ENCODE measurements at places on chromosomes 3 and 15. TPM values are rescaled to one million over a fixed set of nuclear protein-coding genes. Genes with fewer than 3 reads are reported as not detected.
A peak's percentile ranks its signal among the peaks of the same experiment; 100 is the strongest.

The ZNF80 gene
- not detected for total RNA-seq

The CLDN18 gene
- 0.12 TPM for total RNA-seq

The MYL3 gene
- 208 TPM for total RNA-seq

DNA sequence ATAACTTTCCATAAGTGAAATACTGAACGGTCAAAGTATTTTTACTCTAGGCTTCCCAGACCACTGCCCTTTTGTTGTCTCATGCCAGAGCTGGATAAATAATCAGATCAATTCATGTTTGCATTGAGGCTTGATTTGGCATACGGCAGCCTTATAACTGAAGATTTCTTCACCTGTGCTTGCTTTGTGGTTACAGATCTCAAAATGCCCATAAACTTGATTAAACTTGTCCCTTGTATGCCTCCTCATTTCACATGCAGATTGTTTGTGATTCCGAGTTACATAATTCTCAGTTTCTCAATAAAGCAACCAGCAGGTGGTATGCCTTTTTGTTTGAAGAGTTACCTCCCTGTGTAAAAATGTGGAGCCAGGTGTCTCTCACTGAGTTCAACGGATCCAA is 211.4 kb upstream of the LRIG1 start:
- H3K4me3 ChIP-seq: no peak overlapping the region
- no peaks in the 10 kb centered on the region for H3K27me3 ChIP-seq
- no peaks in the 10 kb centered on the region for H3K36me3 ChIP-seq
- no peak for DNase-seq
- no peak overlapping the region for H3K27ac ChIP-seq

DNA sequence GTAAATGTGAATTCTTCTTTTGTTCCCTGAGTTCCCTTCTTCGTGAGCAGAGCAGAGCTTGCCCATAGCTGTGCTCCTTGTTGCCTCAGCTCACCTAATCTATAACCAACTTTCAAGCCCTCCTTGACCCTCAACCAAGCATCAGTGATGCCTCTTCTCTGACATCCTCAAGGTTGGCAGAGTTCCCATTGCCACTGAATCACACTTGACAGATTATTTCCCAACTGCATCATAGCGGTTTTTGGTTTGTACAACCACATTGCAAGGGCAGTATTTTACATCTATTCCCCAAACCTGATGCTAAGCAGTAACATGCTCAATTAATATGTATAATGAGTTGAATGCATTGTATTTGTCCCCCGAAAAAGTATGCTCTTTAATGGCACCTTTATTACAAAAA is 133.0 kb upstream of the SNTN start:
- H3K4me3 ChIP-seq: no peak overlapping the region
- H3K4me1 ChIP-seq: no peaks in the 10 kb centered on the region
- H3K27ac ChIP-seq: no peak overlapping the region
- DNase-seq: no peak

DNA sequence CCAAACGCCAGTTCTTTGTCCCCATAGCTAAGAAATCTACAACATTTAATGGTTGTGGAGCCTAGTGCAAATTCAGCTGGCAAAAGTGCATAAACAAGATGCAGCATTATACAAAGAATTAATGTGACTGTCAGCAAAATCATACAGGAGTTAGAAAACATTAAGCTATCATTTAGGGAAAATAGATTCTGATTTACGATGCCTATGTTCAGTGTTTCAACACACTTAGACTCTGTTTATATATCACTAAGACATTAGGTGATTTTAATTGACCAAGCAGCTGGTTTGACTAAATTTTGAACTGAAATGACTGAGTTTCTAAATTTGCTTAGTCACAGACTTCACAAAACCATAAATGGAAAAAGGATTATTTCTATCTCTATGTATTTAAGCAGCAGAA is 1076.8 kb downstream of the TBL1XR1 start:
- H3K36me3 ChIP-seq: no peaks in the 10 kb centered on the region
- no peaks in the 10 kb centered on the region for H3K27me3 ChIP-seq
- no peak overlapping the region for H3K4me3 ChIP-seq

GRCh38 chr3:44557074-44557473 is 2.1 kb downstream of the ZKSCAN7 start:
- H3K36me3 ChIP-seq: peaks cover 2% of the 10 kb centered on the region
- H3K27ac ChIP-seq: no peak overlapping the region
- H3K4me1 ChIP-seq: peaks cover 12% of the 10 kb centered on the region
- H3K4me3 ChIP-seq: no peak overlapping the region

DNA sequence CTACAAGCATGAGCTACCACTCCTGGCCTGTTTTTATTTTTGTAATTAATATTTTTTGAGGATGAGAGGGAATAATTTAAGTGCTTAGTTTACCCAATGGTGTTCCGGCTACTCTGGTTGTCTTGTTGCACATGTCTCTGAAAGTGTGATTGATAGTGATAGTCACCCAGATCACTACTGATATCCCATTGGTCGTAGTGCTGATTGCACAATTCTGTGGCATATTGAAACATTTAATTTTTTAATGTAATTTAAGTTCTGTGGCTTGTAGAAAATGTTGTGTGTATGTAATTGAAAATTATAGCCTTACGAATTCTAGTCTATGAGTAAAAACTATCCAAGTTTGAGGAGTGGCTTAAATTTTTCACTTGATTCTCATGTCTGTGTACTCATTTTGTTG is 11.9 kb downstream of the ARIH2 start:
- no peak for DNase-seq
- no peak overlapping the region for H3K4me3 ChIP-seq
- H3K4me1 ChIP-seq: peaks cover 71% of the 10 kb centered on the region
- H3K27me3 ChIP-seq: no peaks in the 10 kb centered on the region
- H3K36me3 ChIP-seq: peaks cover 11% of the 10 kb centered on the region

- no peaks in the 10 kb centered on the region for H3K36me3 ChIP-seq
- no peak for DNase-seq
- no peak overlapping the region for H3K4me3 ChIP-seq
- H3K27ac ChIP-seq: no peak overlapping the region
Observed at GRCh38 chr15:38208779-38209178, 43.9 kb upstream of the SPRED1 start.

DNA sequence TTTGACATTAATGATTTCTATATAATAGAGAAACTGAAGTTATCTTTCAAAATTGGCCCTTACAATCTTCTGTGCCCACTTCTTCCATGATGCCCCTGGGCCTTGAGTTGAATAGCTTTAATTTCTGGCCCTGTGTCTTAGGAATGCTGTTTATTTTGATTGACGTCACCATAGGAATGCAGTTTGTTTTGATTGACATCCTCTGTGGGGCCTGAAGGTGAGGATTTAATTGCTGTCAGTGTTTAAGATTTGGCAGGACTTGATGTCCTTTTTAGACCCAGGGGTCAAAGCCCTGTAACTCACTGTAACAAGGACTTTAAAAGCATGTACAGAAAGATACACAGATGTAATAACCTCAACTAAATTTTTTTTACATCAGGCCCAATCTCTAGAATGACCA is 83.3 kb downstream of the GLDN start:
- H3K27me3 ChIP-seq: no peaks in the 10 kb centered on the region
- H3K4me3 ChIP-seq: no peak overlapping the region
- no peak overlapping the region for H3K27ac ChIP-seq
- H3K36me3 ChIP-seq: no peaks in the 10 kb centered on the region

DNA sequence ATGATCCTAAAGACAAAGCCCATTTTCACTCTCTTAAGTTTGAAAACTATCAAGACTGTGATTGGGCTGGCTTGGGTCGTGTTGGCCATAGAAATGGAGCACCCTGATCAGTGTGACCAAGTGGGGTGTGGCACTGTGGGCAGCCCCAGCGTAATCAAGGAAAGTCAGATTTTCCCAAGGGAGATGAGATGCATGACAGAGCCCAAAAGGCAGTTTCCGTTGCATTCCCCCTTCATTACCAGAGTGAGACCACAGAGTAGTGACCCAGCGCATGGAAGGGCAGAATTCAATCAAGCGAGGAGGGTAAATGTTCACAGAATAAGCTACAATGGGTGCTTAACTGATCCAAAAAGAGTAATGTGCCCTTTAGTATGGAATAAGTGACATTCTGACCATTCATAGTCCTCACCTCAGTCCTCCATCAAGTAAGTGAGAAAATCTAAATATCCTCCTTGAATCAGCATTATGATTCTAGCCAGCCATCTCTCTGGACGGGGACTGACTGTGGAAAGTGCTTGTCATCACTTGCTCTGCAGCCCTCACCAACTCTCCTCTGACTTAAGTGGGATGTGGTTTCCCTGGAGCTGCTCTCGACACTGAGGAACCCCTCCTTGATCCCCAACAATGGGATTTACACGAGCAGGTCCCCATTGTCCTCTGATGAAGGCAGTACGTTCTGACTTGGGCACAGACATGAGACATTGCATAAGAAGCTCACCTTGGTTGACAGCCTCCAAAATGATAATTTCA is 430.5 kb downstream of the OCA2 start:
- no peaks in the 10 kb centered on the region for H3K36me3 ChIP-seq
- no peaks in the 10 kb centered on the region for H3K27me3 ChIP-seq
- no peak overlapping the region for H3K4me3 ChIP-seq
- no peaks in the 10 kb centered on the region for H3K4me1 ChIP-seq
- no peak for DNase-seq
- no peak overlapping the region for H3K27ac ChIP-seq

DNA sequence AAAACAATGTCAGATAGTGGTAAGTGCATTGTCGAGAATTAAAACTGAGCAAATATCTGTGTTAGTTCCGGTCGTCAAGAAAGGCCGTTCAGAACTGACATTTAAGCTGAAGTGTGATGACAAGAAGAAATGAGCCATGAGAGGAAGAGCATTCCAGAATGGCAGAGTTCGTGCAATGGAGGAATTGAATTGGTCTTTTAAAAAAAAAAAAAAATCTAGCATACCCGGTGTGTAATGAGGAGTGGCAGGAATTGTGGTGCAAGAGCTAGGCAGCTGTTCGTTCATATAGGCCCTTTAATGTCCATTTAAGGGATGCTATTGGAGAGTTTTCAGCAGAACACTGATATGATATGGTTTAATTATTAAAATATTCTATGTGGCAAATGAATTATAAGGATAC is 2.6 kb upstream of the GBE1 start:
- peak overlapping the region; percentile 99 for H3K27ac ChIP-seq
- no peak for DNase-seq
- H3K4me1 ChIP-seq: no peaks in the 10 kb centered on the region
- no peaks in the 10 kb centered on the region for H3K36me3 ChIP-seq

DNA sequence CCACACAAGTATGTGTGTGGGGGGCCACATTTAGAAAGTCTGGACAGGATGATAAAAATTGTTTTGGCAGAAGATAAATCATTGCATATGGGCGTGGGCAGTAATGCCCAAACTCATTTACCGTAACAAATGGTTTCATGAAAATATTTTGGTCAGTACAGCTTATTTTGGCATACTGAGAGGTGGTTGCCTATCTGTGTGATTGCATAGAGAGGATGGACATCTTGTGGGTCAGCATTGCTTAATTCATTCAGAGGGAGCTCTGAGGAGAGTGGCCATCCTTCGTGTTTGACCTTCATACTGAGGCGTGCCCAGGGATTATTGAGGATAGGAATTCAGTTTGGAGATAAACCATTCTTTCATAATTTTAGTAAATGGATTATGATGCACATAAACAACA is 162.5 kb downstream of the GAP43 start:
- H3K36me3 ChIP-seq: no peaks in the 10 kb centered on the region
- no peak overlapping the region for H3K27ac ChIP-seq
- H3K4me3 ChIP-seq: no peak overlapping the region
- H3K27me3 ChIP-seq: no peaks in the 10 kb centered on the region
- peaks cover 10% of the 10 kb centered on the region for H3K4me1 ChIP-seq

DNA sequence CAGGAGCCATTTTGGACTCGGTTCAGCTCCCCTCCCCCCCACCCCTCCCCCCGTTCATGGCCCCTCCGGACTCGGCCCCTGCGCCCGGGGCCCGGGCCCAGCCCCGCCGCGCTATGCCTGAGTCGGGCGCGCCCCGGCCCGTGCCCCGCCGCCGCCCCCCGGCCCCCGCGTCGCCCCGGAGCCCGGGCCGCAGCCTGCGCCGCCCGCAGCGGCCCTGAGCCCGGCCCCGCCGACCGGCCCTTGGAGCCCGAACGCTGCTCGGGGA is 155 bp downstream of the ACVR2B start:
- H3K36me3 ChIP-seq: no peaks in the 10 kb centered on the region
- DNase-seq: no peak
- no peaks in the 10 kb centered on the region for H3K27me3 ChIP-seq
- H3K27ac ChIP-seq: peak overlapping the region; percentile 72
- H3K4me1 ChIP-seq: no peaks in the 10 kb centered on the region
- H3K4me3 ChIP-seq: peak overlapping the region; percentile 77

DNA sequence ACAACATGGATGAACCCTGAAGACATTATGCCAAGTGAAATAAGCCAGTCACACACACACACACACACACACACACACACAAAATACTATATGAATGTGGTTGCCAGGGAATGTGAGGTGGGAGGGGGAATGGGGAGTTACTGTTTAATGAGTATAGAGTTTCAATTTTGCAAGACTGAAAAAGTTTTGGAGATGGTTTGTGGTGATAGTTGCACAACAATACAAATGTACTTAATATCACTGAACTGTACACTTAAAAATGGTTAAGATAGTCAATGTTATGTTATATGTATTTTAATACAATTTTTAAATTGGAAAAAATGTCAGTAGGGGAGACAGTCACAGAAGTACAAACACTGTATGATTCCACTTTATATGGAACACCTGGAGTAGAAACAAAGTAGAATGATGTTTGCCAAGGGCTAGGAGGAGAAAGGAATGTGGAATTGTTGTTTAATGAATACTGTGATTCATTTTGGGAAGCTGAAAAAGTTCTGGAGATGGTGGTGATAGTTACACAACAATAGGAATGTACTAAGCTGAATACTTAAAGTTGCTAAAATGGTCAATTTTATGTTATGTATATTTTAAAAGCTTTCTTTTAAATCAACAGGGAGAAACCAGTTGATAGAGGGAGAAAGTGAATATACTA is 76.6 kb downstream of the RPL39L start:
- DNase-seq: no peak
- H3K27me3 ChIP-seq: no peaks in the 10 kb centered on the region
- peaks cover 20% of the 10 kb centered on the region for H3K36me3 ChIP-seq
- no peaks in the 10 kb centered on the region for H3K4me1 ChIP-seq

- H3K27me3 ChIP-seq: no peaks in the 10 kb centered on the region
- H3K4me1 ChIP-seq: no peaks in the 10 kb centered on the region
- no peaks in the 10 kb centered on the region for H3K36me3 ChIP-seq
Observed at GRCh38 chr3:24225385-24225950, 269.2 kb downstream of the THRB start.

GRCh38 chr3:38645076-38645475 is 4.4 kb downstream of the SCN5A start:
- DNase-seq: peak; percentile 44
- H3K36me3 ChIP-seq: no peaks in the 10 kb centered on the region
- no peak overlapping the region for H3K4me3 ChIP-seq
- no peaks in the 10 kb centered on the region for H3K4me1 ChIP-seq
- H3K27me3 ChIP-seq: no peaks in the 10 kb centered on the region
- H3K27ac ChIP-seq: peak overlapping the region; percentile 87

- H3K27me3 ChIP-seq: no peaks in the 10 kb centered on the region
- H3K36me3 ChIP-seq: no peaks in the 10 kb centered on the region
- no peak overlapping the region for H3K4me3 ChIP-seq
- H3K27ac ChIP-seq: no peak overlapping the region
- peaks cover 20% of the 10 kb centered on the region for H3K4me1 ChIP-seq
Observed at GRCh38 chr15:50358845-50359244, 3.8 kb upstream of the GABPB1 start.

- DNase-seq: no peak
- H3K36me3 ChIP-seq: no peaks in the 10 kb centered on the region
- H3K4me3 ChIP-seq: no peak overlapping the region
- peaks cover 4% of the 10 kb centered on the region for H3K4me1 ChIP-seq
Observed at GRCh38 chr15:39159833-39160232, 421.0 kb upstream of the THBS1 start.
